ENCODE measurements at places on chromosomes 5 and 9.

- no peak for DNase-seq
Measured at GRCh38 chr9:21558615-21559401, 76.7 kb upstream of the IFNE start.

DNA sequence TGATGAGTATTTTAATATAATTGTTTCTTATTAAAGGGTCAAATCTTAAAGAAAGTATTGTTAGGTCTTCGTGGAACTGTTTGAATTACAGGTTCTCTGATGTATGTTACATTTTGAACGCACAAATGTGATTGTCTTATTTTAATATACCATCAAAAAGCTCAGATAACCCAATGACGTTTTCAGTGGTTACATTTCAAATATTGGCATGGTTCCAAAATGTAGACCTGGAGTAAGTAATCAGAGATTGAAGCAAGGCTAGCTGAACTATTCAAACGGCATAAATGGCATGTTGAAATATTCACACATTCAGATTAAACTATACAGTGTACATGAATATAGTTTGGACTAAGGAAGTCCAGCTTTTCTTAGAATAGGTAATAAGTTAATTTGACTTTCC, 281.7 kb upstream of the EFNA5 start:
- no peak for DNase-seq

GRCh38 chr5:143588933-143589662, 185.6 kb upstream of the NR3C1 start:
- no peak for DNase-seq

DNA sequence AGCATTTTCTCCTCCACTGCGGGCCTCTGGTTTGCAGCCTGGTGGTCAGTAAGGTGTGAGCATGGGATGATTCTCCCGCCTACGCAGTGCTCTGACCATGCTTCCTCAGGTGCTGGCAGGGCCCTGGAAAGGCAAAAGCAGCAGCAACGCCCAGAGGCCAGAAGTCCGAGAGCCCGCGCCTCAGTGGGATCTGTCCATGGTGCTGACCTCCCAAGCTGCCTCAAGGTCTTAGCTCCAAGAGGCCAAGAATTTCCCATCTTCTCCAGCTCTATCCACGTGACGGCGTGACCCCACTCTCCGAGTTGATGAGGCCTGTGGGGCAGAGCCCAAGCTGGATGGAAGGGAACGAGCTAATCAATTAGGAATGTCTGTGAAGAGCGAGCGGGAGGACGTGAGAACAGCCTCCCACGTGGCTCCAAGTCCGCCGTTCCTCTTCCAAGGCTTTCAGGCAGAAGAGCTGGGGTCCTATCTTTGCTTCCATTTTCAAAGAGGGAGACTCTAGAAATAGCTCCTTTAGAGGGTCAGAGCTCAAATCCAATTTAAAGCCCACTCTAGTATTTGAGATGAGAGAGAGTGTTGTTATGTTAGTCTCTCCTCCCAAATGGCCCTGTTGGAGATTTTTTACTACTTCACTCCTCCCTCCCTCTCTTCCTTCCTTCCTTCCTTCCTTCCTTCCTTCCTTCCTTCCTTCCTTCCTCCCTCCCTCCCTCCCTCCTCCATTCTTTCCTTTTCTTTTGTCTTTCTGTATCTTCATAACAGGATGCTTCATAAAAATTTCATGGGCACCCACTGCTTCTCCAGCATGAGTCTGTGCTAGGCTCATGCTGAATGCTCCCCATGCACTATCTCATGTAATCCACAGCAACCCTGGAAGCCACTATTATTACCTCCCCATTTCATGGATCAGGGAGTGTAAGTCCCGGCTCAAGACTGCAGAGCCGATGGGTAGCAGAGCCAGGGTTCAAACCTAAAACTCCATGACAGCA, 69.3 kb downstream of the OLFM1 start:
- no peak for DNase-seq

DNA sequence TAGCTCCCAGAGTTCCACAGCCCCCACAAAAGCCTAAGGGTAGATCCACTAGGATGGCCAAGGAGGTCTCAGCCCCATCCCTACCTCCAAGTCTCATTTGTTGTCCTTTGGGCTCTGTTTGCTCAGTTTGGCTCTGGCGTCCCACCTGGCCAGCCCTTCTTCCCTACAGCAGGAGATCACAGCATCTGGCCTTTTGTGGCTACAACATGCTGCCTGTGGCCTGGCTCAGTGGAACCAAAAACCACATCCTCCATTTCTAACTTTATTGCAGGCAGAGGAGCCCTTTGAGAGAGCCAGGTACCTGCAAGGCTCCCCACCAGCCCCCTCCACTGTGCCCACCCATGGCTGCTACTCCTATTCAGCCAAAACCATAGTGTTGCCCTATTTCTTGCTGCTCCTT, 11.4 kb downstream of the JADE2 start:
- DNase-seq, result no peak

GRCh38 chr9:35518225-35518821, 28.4 kb downstream of the RUSC2 start:
- DNase-seq, result no peak

DNA sequence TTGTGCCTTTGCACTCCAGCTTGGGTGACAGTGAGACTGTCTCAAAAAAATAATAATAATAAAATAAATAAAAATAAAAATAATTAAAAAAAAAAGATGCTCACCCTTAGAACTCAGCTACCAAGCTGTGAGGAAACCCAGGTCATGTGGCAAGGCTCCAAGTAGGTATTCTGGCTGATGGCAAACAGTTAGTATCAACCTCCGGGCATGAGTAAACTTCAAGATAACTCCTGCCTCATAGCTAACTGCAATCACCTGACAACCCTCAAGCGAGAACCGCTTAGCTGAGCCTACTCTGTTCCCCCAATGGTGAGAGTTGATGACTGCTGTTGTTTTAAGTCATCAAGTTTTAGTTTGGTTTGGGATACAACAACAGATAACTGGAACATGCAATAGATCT, 6.1 kb upstream of the SLC44A1 start:
- no peak for DNase-seq

- DNase-seq, result no peak
Measured at GRCh38 chr9:129182625-129183494, 4.8 kb upstream of the IER5L start.

- no peak for DNase-seq
Measured at GRCh38 chr5:33188089-33188488, 252.7 kb upstream of the TARS1 start.

GRCh38 chr5:166245556-166245955, 2045.9 kb upstream of the WWC1 start:
- no peak for DNase-seq

DNA sequence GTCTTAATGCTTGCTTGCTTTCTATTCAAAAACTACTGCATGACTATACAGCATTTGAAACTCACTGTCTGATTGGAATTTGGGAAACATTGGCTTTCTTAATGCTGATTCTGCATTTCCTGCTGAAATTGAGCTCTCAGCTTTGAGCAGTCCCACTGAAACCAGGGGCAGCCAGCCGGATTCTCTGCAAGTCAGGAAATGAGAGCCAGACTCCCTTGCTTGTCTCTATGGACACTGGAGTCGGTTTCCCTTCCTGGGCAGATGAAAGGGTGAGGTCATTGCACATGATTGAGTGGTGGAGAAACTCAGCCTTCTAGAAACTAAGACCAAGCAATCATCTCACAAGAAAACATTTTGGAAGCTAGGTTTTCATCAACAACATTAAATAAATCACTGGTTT, 119.7 kb upstream of the SPATA31C2 start:
- DNase-seq, result no peak

- no peak for DNase-seq
Measured at GRCh38 chr9:134214766-134215419, 50.5 kb upstream of the RNU6ATAC start.

- no peak for DNase-seq
Measured at GRCh38 chr9:129221233-129221632, 43.2 kb upstream of the IER5L start.

- DNase-seq, result no peak
Measured at GRCh38 chr9:12813960-12814876, 39.4 kb downstream of the LURAP1L start.

DNA sequence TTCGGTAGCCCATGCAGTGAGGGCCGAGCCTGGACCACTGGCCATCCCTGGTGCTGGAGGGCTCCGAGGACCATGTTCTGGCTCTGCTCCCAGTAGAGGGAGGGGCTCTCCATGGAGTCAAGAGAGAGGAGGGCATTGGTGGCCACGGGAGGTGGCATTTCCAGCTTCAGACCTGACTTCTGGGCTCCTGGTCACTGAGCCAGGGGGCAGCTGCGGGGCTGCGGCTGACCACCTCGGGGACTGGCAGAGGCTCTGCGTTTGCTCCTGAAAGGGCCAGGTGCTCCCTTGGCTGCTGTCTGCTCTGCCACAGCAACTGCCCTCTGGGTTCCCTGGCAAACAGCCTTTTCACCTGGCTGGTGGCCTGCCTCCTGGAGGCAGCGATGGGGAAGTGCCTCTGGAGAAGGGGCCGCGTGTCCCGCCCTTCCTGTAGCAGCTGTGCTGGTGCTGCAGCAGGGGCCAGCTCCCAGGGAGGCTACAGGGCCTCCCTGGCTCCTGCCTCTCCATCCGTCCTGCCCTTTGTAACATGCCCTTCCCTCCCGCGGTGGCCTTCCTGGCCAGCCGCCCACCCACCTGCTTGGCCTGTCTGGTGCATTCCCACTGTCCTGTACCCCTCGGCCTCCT, 144.6 kb downstream of the CACNA1B start:
- peak; percentile 85 for DNase-seq

- DNase-seq, result no peak
Measured at GRCh38 chr5:124276166-124276565, 470.3 kb downstream of the ZNF608 start.

DNA sequence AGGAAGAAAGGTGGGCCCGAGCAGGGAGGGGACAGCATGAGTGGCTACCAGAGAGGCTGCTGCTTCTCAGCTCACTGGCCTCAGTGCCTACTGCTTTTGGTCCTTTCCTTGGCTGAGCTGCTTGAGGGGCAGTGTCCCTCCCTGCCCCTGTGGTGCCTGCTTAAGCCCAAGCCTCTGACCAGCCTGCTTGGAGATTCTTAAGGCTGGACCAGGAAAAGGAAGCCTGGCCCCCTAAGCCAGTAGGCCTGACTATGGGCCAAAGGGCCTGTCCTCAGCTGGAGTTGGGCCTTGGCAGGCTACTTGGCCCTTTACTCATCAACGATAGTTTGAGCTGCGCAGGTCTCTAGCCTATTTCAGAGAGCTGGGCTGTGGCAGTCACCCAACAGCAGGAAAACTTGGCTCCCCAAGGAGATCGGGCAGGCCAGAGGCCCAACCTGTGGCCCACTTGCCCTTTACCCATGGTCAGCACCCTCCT, 24.9 kb downstream of the TCF7 start:
- DNase-seq, result no peak

- no peak for DNase-seq
Measured at GRCh38 chr9:99762470-99762869, 59.2 kb upstream of the NR4A3 start.

GRCh38 chr9:99019510-99020331, 76.0 kb downstream of the COL15A1 start:
- no peak for DNase-seq

GRCh38 chr5:151312756-151313324, 9.3 kb upstream of the SLC36A3 start:
- DNase-seq, result no peak

- DNase-seq, result no peak
Measured at GRCh38 chr5:62001640-62002039, 304.4 kb upstream of the KIF2A start.

DNA sequence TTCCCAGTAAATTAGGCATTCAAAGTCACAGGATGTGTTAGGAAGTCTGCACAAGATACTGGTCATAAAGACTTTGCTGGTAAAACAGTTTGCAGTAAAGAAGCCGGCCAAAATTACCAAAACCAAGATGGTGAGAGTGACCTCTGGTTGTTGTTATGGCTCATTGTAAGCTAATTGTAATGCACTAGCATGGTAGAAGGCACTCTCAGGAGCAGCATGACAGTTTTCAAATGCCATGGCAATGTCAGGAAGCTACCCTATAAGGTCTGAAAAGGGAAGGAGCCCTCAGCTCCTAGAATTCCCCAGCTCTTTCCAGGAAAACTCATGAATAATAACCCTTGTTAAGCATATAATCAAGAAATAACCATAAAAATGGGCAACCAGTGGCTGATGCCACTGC, 64.3 kb upstream of the TNC start:
- DNase-seq, result no peak

DNA sequence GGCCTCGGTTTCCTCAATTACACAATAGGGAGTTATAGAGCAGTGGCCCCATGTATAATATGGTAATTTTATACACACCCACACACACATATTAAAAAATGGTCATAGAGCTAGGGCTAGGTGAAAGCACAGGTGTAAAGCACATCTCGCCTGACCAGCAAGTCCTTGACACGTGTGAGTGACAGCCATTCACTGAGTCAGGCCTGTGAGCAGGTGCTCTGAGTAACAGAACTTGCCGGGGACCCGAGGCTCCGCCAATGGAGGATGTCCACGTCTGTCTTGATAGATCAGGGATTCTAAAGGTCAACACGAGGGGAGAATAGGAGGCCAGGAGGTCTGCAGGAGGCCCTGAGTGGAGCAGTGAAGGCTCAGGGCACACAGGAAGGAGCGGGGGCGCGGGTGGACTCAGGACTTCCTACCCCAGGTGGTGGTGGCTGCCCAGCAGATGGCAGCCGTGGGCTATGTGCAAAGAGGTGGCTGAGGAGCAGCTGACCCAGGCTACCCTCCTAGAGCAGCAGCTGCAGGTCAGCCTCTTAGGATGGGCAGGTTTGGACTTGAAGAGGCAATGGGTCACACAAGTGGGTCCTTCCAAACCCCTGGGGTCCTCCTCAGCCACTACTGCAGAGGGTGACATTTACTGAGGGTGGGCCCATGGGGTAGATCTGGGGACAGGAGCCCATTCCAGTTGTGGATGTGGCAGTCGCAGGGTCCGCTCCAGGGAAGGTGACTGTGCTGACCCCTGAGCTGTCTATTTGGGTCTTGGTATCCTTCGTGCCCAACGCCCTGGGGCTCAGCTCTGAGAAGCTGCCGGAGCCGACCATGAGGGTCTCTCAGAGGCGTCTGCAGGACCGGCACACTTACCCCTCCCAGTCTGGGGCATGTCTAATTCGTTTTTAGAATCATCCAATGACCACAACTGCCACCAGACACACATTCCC, 45.9 kb downstream of the PRRT1B start:
- DNase-seq, result peak; percentile 56

GRCh38 chr5:2642684-2643345, 108.7 kb downstream of the IRX2 start:
- DNase-seq, result no peak

DNA sequence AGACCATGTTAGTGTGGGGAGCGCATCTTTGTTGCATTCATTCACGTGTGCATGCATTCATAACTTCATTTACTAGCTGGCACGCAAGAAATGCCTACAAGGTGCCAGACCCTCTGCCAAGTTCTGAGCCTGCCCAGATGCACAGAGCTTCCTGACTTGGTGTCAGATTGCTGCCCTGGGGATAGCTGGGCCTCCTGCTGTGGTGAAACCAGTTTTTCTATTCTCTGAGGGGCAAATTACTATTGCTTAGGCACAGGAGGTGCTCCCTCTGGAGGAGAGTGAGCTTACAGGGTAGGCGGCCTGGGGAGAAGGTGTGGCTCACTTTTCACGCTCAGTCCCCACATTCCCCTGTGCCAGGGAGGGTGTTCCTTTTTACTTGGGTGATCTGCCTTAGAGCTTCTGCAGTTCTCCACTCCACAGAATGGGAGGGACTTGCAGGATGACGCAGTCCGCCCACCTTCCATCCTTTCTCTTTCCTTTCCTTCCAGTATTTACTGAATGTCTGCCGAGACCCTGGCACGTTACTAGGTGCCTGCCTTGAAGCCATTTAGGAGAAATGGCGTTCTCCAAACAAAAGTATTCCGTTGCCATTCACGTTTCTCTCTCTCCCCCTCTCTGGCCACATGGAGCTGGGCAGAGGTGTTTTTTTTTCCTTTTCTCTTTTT, 27.9 kb upstream of the CTNNA1 start:
- peak; percentile 70 for DNase-seq

- no peak for DNase-seq
Measured at GRCh38 chr5:6279607-6280006, 98.7 kb downstream of the MED10 start.

- no peak for DNase-seq
Measured at GRCh38 chr9:104775574-104775936, 11.6 kb downstream of the NIPSNAP3B start.
